ENCODE measurements at places on chromosomes 12 and 14.

DNA sequence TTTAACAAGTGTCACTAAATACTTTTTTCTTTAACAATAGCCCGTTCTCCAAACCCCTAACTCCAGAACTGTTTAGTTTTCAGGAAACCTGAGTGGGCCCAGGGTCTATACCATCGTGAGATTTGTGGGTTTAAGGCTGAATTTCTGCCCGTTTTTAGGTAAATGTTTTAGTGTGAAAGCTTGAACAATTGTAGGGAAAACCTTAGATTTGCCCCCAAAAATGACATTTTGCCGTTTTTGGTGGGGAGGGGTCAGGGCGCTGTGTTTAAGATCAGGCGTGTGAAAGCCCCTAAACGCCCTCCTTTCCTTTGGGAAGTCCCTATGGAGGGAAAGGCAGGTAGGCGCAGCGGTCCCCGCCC, 320 bp upstream of the PRPF39 start:
- no peak for DNase-seq

GRCh38 chr12:128047266-128048060, 219.5 kb upstream of the TMEM132C start:
- no peak for DNase-seq

DNA sequence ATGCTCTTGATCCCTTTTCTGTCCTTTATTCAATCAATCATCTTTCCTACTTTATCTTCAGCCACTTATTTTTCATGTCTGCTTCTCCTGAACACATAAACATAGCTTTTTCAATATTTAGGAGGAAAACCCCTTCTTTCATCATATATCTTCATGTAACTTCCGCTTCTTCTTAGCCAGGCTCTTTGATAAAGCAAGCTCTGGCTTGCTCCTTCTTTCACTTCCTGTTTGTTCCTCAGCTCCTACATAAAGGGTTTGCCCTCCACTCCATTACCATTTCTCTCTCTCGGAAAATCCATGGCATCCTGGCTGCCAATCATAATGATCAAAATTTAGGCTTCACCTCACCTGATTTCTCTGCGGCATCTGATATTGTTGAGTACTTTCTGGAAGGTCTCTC, 33.7 kb upstream of the HELB start:
- no peak for DNase-seq

DNA sequence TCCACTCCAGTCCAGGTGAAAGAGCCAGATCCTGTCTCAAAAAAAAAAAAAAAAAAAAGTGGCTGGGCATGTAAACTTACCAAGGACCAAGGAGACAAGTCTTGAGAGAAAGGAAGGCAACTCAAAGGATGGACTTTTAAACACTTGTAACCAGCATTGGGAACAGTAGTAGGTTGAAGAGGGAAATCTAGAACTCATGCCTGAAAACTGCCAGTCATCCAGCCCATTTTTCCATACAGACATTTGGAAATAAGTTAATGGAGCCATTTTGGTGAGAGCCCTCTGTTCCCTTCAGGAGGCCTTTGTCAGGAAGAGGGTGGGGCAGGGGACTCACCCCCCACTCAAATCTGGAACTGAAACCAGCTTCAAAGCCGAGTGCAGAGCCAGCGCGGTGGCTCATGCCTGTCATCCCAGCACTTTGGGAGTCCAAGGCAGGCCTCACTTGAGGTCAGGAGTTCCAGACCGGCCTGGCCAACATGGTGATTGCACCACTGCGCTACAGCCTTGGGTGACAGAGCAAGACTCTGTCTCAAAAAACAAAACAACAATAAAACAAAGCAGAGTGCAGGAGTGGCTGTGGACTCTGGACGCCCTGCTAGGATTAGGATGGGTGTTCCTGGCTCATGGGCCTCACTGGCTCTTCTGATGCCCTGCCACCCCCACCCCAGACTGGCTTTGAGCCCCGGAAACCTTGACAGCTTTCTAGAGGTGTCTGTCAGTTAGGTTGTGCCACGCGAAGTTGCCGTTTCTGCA, 1.6 kb upstream of the MLXIP start:
- no peak for DNase-seq

GRCh38 chr12:41039461-41039860, 148.7 kb upstream of the PDZRN4 start:
- DNase-seq = no peak

GRCh38 chr12:61991661-61992060, 268.5 kb upstream of the USP15 start:
- DNase-seq = no peak

DNA sequence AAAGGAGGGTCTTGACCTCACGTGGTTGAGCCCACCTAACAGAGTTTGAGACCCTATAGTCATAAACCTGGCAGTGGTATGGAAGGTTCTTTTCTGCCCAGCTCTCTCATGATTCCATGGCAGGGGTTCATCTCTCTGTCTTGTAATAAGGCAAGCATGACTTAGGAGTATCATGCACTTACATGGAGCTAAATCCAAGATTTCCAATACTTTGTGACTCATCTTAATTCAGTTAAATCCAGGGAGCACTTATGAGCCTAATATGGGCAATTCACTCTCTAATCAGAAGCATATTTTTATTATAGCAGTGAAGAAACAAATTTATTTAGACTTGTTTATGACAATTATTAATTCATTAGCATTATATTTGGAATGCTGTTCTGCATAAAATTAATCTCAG, 131.8 kb upstream of the CPSF6 start:
- DNase-seq = no peak

DNA sequence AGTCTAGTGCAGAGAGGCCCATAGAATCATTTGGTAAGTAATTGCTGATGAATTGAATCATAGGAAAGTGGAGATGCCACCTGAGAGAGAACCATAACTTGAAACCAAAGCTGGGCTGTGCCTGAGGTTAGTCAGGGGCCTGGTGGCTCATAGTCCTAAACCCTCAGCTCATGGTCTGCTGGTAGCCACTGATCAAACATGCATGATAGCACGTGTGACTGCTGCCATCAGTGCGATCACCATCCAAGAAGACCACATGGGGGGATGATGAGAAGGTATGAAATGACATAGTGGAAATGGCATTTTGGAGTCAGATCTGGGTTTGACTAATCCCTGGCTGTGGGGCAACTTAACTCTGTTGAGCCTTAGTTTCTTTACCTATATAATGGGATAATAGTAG, 190.5 kb downstream of the CACNA1C start:
- DNase-seq = no peak

GRCh38 chr12:51334764-51335163, 10.8 kb upstream of the BIN2 start:
- DNase-seq = no peak

DNA sequence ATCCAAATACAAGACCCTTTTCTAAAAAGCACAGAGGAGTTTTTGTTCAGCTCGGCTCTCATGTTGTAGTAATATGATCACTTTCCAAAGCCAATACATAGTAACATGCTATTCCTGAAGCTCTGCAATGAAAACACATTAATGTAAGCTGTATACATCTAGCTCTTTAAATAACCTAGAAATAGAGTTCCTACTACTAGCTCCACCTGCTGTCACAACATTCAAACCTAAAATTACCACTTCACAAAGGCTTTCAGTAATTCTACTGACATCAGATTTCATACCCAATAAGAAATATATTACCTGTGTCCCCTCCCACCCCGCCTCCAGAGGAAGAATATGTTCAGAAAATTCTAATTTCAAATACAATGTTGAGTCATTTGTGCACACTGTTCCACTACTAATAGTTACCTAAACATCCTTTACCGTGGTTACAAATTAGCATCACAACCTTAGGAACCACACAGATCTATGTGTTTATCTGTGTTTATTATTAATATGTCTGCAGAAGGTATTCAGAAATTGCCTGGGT, 17.8 kb downstream of the EFCAB11 start:
- DNase-seq = no peak

- DNase-seq = no peak
These were observed 538.7 kb upstream of the TMEM132C start for GRCh38 chr12:127728285-127728684.

DNA sequence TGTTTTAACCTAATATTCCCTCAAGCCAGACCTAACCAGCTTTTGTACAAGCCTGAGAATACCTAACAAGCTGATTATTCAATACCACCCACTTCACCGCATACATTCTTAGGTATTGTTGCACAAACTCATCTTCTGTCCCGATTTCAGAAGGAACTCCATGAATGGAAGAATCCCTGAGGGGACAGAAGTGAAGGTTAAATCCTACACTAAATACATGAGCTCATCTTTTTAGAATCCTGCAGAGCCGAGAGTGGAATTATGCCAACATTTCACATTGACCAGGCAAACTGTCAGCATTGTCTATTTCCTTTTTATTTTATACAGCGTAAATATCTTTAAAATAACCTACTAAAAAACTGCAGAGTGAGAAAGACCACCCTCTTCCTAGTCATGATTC, 140.7 kb upstream of the PRICKLE1 start:
- DNase-seq = no peak

- DNase-seq = no peak
These were observed 26.7 kb upstream of the ETNK1 start for GRCh38 chr12:22598141-22598762.

DNA sequence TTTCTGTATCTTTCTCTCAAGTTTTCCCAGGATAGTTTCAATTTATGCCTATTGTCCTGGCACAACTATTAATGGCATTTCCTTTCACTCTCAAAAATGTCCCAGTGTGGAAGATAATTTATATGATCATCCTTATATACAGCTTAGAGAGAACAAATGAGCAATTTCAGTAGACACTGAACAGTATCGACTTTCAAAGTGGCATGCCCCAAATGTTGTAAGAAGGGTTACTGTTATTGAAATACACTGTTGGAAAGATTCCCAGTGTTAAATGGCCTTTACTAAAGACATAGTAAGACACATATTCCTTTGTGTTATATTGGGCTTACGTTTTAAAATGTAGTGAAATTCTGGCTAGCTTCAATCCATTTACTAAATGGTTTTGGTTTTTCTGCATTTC, 202.3 kb upstream of the CDKN3 start:
- DNase-seq = no peak

DNA sequence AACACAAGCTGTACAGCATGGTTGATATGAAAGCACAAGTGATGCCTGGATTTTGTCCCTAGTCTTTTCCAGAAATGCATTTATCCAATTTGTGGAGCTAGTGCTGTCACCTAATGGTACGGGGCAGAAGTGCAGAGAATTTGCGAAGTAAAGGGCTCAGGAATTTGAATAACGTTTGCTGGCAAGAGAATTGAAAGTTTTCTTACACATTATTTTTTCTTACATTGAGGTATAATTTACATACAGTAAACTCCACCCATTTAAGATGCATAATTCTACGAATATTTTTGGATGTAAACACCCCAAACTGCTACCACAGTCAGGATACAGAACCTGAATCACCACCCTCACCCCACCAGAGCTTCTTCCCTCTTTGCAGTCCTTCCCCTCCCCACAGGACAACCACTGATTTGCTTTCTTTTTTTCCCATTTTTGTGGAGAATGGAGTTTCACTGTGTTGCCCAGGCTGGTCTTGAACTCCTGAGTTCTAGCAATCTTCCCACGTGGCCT, 3.5 kb downstream of the AICDA start:
- DNase-seq = peak; percentile 37

DNA sequence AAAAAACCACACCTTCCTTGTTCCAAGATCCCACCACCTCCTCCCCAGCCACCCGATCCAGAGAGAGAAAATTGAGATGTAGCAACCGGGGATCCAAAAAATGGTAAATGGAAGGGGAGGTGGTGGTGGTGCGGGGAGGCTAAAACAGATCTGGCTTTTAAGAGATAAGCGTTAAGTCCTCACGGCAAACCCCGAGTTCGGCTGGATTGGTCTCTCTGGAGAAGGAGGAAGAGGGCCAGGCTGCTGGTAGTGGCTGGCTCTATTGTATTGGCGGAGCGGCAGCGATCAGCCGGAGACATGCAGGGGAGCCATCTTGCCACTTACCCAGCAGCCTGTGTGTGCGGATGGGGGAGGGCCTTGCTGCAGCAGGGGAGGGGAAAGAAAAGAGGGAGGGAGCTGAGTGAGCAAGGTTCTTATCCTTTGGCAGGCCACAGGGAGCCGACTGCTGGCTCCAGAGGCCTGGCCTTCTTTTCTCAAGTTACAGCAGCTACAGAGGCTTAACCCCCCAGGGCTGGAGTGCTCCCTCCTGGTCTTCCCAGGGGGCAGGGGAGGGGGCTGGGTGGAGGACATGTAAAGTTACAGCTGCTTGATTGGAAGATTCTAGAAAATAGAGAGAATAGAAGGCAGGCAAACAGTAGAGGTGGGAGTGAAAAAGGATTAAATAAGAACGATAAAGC, 14.1 kb upstream of the CDH24 start:
- DNase-seq = no peak

DNA sequence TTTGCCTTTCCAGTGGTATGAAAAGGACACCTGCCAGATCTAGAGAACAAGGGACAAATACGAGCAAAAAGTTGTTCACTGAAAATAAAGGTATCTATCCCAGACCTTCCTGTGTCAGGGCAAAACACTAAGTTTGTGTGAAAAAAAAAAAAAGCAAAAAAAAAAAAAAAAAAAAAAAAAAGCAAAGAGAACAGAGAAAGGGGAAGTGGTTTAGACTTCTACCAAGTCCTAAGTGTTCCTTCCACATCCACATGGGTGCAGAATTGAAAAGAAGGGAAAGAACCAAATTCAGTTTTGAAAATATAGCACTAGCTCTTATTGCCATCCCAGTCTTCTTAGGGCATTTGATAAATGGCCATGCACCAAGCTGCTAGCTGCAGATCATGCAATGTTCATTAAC, 41.7 kb downstream of the ZCRB1 start:
- DNase-seq = no peak

- no peak for DNase-seq
These were observed 218.7 kb upstream of the PELI2 start for GRCh38 chr14:55899531-55899930.

DNA sequence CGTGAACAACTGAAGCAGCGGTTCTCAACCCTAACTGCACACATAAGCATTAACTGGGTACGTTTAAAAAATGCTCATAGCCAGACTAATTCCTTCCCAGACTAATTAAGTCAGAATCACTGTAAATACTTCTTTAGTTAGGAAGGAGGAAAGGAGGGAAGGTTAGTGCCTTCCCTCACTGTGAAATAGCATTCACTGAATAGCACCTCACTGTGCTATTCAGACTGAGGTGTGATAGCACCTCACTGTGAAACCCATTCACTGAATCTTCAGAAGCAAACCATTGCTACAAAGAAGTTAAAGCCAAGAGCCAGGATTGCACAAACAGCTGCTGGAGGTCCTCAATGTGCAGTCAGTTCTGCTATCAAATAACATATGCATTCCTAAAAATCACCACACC, 58.8 kb downstream of the RTN1 start:
- DNase-seq = no peak

GRCh38 chr14:91778217-91778616, 46.3 kb upstream of the CATSPERB start:
- no peak for DNase-seq

- no peak for DNase-seq
These were observed 383.8 kb downstream of the PCNX1 start for GRCh38 chr14:71290960-71291466.

All from SK-N-MC (cell line).